ENCODE measurements at places on chromosomes 12 and 14.

DNA sequence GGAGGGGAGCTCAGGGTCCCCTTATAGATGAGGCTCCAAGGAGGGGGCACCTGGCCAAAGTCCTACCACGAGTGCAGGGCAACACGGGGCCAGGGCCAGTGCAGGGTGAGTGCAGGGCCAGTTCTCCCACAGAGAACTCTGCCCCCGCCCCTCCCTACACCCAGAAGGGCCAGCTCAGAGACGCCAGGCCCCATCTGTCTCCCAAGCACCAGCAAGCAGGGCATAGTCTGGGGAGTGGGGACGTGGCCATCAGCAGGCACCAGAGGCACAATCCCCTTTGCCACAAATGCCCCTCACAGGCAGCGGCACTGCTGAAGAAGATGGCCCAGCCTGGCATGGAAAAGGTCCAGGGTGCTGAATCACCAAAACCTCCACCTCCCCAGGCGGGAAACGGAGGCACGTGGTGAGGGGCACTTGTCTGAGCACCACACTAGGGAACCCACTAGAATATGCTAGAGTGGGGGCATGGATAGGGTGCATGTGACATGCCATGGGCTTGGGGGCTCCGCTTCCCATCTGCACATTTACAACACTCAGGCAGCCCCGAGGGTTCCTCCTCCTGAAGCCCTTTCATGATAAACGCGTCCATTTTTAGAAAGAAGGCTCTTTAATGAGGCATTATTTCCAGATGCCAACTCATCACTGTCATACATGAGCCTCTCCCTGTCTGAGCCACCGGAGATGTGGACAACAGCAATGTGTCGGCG is 17.8 kb downstream of the CCDC85C start:
- no peak for DNase-seq

DNA sequence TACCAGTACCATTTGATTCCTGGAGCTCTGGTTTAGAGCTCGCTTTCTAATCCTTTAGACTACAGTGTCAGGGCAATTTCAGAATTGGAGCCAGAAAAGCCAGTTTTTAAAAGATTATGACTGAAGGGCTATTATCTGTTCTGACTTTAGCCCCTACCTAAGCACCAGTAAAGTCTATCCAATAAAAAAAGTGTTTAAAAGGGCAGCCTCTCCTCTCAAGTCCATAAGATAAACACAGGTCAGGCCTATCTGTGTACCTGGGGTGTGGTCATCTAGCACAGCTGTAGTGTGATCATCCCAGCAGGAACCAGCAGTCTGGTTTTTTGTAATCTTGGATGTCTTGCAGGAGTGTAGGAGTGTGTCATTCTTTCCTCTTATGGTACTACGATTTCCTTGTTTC is 6.6 kb downstream of the APPL2 start:
- no peak for DNase-seq

GRCh38 chr12:109581856-109582255 is 8.3 kb downstream of the MVK start:
- no peak for DNase-seq

DNA sequence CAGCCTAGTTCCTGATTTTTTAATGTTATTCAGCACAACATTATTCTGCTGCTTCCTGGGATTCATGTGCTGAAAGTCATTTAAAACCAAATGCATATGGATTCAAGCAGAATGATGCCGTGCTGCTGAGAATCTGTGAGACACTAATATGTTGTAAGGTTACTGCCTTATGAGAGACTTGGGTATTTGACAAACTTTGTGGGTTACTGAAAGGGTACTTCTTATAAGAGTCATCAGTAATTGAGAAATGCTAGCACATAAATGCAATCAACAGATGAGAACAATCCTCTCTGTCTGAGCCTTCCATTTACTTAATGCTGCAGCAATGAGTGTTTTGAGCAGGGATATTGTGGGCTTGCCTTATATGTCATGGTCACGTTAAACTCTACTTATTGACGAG is 175.7 kb downstream of the NPAS3 start:
- no peak for DNase-seq

DNA sequence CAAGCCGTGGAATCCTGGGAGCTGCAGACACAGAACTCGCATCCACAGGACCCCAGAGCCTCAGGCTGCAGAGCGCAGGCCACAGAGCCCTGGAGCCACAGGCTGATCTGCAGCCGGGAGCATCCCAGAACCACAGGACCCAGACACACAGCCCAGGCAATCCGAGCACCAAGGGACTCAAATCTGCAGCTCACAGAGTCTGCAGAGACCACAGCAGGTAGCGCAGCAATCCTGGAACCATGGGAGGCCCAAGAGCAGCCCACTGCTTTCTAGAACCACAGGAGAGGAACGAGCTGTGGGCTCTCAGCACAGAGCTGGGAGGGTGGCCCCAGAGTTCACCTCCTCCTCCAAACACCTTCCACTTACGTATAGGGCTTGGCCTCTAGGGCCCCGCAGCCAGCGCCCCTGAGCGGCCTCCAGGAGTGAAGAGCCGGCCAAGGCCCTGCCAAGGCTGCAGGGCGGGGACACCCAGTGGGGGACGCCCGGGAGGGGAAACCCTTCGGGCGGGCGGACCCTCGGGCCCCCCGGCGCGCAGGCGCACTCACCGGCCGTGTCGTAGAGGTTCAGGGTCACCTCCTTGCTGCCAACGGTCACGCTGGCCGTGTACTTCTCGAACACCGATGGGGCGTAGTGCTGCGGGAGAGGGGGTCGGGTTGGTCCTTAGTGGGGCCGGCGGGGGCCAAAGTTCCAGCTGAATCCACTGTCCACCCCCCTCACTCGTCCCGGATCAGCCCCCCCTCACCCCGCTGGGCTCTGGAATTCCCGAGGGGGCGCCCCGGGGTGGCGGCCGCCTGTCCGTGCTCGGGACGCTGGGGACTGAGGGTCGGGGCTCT is 665 bp downstream of the RHOF start:
- DNase-seq: no peak
